ENCODE measurements at places on chromosomes 5 and 9.

DNA sequence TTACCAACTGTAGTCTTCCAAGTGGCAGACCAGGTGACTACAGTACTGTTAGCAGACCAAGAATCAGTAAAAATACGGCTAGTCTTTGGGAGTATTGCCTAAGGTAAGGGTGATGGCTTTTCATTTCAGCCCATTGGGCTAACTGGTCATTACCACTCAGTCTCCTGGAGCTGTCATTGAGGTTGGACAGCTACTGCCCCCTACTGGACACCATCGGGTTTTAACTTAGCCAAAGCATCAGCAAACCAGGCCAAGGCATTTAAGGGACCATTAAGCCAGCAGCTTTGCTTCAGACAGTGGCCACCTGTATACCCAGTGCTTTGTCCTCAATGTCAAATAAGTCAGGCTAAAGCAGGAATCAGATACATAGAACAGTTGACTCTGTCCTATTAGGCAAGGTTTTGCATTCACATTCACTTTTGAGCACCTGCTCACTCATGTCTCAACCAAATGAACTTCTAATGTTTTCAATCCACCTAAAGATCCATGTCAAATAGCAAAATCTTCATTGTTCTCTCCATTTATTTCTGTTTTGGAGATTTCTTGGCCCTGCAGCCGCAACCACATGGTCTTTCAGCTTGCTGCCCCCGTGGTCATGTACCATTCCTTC, 117.2 kb downstream of the INVS start:
- DNase-seq: peak; percentile 22

GRCh38 chr5:111800351-111800750, 43.4 kb upstream of the NREP start:
- DNase-seq: no peak

- no peak for DNase-seq
These were observed 48.1 kb downstream of the ZNF622 start for GRCh38 chr5:16417398-16418074.

GRCh38 chr9:117073071-117073470, 341.8 kb downstream of the ASTN2 start:
- no peak for DNase-seq

DNA sequence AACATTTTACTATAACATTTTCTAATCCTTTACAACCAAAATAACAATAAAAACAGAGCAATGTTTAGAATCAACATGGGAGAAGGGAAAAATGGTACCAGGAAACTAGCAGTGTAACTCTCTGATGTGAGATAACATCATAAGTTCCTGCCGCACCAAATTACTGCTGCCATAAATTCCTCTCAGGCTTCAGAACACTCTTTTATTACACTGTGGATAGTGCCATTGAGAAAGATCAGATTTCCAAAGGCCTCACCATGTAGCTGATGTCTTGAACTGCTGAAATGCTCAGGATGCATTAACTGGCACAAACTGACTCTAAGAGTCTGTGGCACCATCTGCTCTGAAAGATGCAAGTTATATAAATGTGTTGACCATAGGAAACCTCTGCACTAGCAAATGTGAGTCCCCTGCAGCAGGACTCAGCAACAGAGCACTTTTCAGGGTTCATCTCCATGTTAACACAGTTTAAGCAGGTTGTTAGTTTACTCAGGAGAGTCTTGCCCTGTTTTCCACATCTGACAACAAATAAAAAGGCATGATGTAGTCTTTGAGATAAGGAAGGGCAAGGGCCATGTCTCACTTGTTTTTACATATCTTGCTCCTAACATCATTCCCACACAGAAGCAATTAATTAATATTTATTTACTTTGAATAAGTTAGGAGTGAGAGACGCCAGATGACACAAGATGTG, 218.1 kb downstream of the CETN3 start:
- peak; percentile 11 for DNase-seq

- peak; percentile 18 for DNase-seq
These were observed 451 bp downstream of the LPAR1 start for GRCh38 chr9:111037708-111038330.

- DNase-seq: no peak
These were observed 122.3 kb upstream of the RAI14 start for GRCh38 chr5:34533582-34534522.

DNA sequence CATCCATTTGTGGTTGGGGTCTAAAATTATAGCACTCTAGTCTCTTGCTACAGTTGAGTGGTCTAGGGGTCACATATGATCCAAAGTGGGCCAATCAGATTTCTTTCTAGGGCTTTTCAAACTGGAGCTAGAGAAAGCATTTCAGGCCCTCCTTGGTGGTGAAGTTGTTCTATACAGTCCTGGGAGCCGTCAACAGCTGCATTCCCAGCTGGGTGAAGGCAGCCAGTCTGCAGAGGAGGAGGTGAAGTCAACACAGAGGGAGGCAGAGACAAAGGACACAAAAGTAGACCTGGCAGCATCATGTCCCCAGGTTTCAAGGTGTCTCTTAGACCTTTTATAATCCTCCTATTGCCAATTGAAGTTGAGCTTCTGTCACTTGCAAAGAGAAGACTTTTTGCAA, 518.2 kb downstream of the BNC2 start:
- no peak for DNase-seq

DNA sequence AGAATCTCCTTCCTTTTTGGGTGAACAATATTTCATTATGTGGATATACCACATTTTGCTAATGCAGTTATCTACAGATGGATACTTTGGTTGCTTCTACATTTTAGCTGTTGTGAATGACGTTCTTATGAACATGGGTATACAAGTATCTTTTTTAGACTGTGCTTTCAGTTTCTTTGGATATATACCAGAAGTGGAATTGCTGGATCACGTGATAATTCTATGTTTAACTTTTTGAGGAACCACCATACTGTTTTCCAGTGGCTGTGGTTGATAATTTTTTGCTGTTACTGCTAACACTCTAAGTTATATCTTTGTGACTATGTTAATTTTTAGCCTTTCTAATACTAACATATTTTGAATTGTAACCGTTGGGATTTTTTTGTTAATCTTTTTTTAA, 12.5 kb downstream of the WDR70 start:
- DNase-seq: no peak

- DNase-seq: no peak
These were observed 31.6 kb downstream of the CDH6 start for GRCh38 chr5:31225118-31225517.

GRCh38 chr9:133850161-133850560, 112.0 kb upstream of the SARDH start:
- DNase-seq: no peak

- no peak for DNase-seq
These were observed 500.6 kb downstream of the EBF1 start for GRCh38 chr5:158599157-158599556.

GRCh38 chr9:112489876-112490666, 3.4 kb downstream of the KIAA1958 start:
- no peak for DNase-seq

- no peak for DNase-seq
These were observed 180.8 kb downstream of the HSD17B3 start for GRCh38 chr9:96121136-96121535.

DNA sequence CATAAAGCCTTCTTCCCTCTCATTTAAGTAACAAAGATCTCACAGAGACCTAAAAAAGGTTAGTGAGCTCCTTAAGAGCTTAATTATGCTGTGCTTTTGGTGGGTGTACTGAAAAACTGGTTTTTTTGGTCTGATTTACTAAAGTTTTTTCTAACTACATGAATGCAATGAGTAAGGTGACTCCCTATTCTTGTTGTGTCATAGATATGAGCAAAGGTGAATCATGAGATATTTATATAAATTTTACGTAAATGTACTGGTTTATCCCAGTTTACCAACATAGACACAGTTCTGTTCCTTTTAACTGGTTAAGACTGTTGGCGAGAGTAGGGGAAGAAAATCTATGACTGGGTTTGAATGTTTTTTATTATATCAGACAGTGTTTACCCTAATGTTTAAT, 250.5 kb downstream of the NR2F1-AS1 start:
- DNase-seq: no peak

DNA sequence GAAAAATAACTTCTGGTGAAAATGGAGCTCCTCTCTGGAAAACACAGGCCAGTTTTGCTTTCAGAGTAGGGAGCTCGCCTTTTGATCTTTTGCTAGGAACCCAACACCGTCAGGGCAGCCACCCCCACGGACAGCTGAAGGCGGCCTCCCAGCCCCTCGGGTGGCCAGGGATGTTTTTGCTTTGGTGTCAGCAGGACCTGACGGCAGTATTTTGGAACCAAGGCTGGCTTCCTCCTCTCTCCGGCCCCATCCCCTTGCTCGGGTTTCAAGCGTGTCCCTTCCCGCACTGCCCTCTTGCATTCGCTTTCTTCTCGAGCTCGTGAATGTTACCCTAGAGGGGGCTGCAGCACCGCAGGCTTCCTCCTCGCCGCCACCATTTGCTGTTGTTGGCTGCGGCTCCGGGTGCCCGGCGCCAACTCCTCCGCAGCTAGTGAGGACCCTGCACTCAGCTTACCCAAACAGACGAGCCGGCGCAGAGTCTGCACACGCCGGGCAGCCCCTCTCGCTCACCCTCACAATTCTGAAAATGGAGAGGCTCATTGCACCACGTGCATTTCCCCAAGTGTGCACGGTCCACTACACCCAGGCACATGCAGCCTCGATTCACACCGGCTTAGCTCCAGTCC, 35.5 kb upstream of the ADAMTSL1 start:
- no peak for DNase-seq

DNA sequence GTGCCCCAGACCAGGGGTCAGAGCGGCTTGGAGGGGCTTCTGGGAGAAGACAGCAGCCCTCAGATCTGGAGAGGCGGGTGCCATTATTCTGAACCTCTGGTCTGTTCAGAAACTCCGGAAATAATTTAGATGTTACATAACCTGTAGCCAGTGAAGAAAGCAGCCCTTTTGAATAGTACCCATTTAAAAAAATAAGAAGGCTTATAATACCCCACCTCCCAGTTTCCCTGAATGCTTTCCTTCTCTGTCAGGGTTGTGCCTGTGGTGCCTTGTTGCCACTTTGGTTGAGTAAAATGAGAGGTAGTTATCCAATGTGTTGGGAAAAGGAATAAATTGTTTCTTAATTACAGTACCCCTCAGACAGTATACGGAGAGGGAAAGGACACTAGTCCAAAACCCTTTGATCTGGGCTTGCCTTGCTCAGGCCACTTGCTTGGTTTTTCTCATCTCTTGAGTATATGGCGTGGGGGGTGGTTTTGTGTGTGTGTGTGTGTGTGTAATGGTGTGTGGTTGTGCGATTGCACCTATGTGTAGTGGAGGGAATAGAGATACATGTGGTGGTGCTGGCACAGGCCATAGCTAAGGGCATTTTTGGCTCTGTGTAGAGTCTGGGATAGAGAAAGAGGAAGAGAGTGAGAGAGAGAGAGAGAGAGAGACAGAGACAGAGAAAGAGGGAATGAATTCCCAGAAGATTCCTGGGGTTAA, 59.1 kb upstream of the TLR4 start:
- no peak for DNase-seq

DNA sequence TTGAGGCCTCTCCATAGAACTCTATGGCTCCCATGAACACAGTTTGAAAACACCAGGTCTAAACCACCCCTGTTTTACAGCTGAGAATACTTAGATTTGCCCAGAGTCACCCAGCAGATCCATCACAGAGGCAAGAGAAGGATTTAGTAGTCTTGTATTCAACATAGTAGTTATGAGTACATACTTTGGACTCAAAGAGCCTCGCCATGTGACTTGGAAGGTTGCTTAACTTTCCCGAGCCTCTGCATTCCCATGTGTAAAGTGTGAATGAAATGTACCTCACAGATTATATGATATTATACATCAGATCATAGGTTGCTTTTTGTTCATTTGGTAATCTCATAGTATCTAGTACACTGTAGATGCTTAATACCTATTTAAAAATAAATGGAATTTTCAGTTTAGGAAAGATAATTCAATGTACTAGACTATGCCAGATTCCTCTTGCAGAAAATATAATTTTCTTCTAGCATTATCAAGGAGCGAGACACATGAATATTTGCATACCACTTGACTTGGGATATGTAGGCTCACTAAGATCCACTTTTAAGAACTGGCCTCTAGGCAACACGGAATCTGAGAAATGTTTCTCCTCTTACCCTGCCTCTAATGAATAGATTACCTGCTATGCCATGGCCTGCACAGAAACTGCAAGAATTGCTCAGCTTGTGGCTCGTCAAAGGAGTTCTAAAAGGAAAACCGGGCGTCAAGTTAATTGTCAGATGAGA, 18.6 kb downstream of the TDRD7 start:
- no peak for DNase-seq

GRCh38 chr9:108905494-108905893, 28.4 kb downstream of the ELP1 start:
- DNase-seq: no peak

- DNase-seq: no peak
These were observed 109.1 kb downstream of the DOCK2 start for GRCh38 chr5:169746147-169746694.

- peak; percentile 46 for DNase-seq
These were observed 616.4 kb upstream of the NUDT12 start for GRCh38 chr5:104178829-104179456.

GRCh38 chr9:134179918-134180785, 15.8 kb upstream of the RNU6ATAC start:
- DNase-seq: no peak

DNA sequence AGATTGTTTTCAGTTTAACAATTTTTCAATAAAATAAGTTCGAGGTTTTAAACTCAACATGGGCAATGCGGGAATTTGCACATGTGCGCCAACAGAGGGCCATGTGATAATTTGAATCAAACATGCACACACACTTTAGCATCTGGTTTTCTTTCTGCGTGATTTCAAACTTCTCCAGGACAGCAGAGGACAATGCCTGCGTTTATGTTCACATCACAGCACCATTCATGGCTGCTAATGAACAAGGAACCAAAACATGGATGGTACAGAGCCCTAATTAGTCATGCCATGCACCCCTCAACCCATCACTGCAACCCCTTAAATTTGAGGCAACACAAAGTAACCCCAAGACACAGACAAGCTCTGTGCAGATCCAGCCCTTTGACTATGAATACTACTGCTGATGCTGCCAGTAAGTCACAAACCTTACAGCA, 2.8 kb downstream of the SHC3 start:
- no peak for DNase-seq

DNA sequence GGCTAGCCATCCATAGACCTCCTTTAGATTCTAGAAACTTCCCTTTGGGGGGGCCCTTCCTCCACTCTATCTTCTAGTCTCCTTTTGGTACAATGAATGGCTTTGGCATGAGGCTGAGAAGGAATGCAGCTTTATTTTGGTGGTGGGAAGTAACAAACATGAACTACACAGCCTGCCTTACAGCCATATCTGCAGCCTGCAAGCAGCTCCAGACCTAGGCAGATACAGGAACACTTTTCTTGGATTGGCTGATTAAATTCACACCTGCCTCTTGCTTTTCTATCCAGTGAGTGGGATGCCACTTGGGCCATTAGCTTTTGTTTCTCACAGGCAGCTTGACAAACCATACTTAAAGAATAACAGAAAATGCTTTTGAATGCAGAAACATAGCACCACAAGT, 28.2 kb downstream of the NR6A1 start:
- DNase-seq: no peak

GRCh38 chr9:111833941-111834340, 39.2 kb upstream of the SHOC1 start:
- no peak for DNase-seq

GRCh38 chr5:113031557-113031956, 55.0 kb downstream of the DCP2 start:
- DNase-seq: no peak
